Smooth muscle cell of the umbilical artery (primary cell): ENCODE measurements at places on chromosomes 16 and 17. TPM values are rescaled to one million over a fixed set of nuclear protein-coding genes. Genes with fewer than 3 reads are reported as not detected.

The GRIN2A gene
- not detected in 2 replicates for total RNA-seq

The FAHD1 gene
- 57.6 and 61.4 TPM in 2 replicates for total RNA-seq

The QPRT gene
- 31.1 and 57.9 TPM in 2 replicates for total RNA-seq

The CDRT15L2 gene
- total RNA-seq = not detected in 2 replicates

The PERCC1 gene
- total RNA-seq = not detected in 2 replicates

The CA7 gene
- not detected in 2 replicates for total RNA-seq

The ABCA6 gene
- 1.3 and 4.5 TPM in 2 replicates for total RNA-seq

The XAF1 gene
- total RNA-seq = 11.9 and 25.8 TPM in 2 replicates

The ALOXE3 gene
- not detected in 2 replicates for total RNA-seq

The TPSG1 gene
- not detected in 2 replicates for total RNA-seq

The DDX52 gene
- 18.7 and 25.4 TPM in 2 replicates for total RNA-seq

The ZMYND15 gene
- not detected in 2 replicates for total RNA-seq

The NACA2 gene
- not detected in 2 replicates for total RNA-seq

The FUS gene
- total RNA-seq = 45.7 and 65.8 TPM in 2 replicates

The TMC5 gene
- not detected in 2 replicates for total RNA-seq

The KRTAP4-4 gene
- total RNA-seq = not detected in 2 replicates

The HSD11B2 gene
- 0.59 TPM in 1 of 2 replicates, not detected in the other for total RNA-seq

The FAM83G gene
- 9.8 and 25.9 TPM in 2 replicates for total RNA-seq

The C17orf78 gene
- not detected in 2 replicates for total RNA-seq

The PRR35 gene
- not detected in 2 replicates for total RNA-seq

The WNK4 gene
- total RNA-seq = 1.5 and 5.3 TPM in 2 replicates

The SEPTIN12 gene
- total RNA-seq = not detected in 2 replicates

The KCTD13 gene
- 12.5 and 14.3 TPM in 2 replicates for total RNA-seq

The PYY gene
- total RNA-seq = 0.09 TPM in 1 of 2 replicates, not detected in the other

The GALR2 gene
- not detected in 2 replicates for total RNA-seq

The TTC19 gene
- total RNA-seq = 24.6 and 41.3 TPM in 2 replicates

The HSPB9 gene
- total RNA-seq = 0.14 TPM in 1 of 2 replicates, not detected in the other

The MYCBPAP gene
- 0.59 and 0.74 TPM in 2 replicates for total RNA-seq

The DCUN1D3 gene
- total RNA-seq = 43.4 and 53.7 TPM in 2 replicates

The ALOX15B gene
- total RNA-seq = not detected in 2 replicates

The MYH11 gene
- total RNA-seq = under 0.01 TPM in 2 replicates
